ENCODE measurements at places on chromosomes 7 and 10.

- no peak for DNase-seq
Observed at GRCh38 chr10:61343796-61344195, 109.4 kb downstream of the TMEM26 start.

DNA sequence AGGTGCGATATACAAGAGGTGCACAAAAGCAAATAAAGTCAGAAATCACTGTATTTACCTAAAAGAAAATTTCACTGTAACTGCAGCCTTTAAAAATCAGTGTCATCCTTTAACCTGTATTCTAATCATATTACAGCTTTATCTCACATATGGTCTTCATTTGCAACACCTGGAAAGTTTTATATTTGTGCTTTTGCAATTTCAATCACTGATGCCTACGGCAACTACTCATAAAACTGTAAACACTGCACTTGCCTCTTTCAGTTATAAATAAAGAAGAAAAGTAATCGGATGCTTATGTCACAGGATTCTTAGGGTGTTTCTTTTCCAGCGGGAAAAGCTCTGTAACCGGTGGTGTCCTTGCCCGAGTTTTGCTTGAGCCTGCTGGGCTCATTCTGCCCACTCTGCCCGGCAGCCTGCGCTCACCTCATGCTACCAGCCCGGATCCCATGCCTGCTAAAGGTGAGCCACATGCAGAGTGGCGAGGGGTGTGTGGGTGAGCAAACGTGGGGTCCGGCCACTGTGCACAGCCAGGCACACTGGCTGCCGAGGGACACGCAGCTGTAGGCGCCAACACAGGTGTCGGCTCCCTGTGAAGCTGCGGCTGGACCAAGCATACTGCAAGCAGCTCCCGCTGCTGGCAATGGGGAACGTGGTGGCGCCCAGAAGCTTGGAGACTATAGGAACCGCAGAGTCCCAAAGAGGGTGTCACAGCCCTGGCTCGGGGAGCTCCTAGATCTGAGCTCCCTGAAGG is 56.3 kb upstream of the ABCB5 start:
- no peak for DNase-seq

GRCh38 chr7:134992626-134993179 is 6.4 kb downstream of the AGBL3 start:
- DNase-seq, result no peak

DNA sequence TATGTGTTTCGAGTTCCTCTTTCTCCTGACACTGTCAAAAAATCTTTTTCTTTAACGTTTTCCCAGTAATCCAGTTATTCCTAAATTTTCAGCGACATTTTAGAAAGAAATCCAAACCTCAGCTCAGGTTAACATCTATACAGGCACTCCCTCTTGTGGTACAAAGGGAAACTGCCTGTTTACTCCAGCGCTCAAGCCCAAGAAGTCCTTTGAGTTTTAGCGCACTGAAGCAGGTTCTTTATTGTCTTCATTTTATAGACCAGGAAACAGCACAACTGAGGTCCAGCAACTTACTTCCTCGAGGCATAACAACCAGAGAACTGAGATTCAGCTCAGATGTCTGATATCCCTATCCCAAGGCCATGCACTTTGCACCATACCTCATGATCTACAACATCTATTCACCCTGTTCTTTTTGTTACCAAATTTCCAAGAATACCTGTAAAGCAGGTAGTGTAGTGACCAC is 287.2 kb upstream of the MKLN1 start:
- DNase-seq, result peak; percentile 75

- no peak for DNase-seq
Observed at GRCh38 chr10:108597657-108598319, 1325.5 kb downstream of the XPNPEP1 start.

DNA sequence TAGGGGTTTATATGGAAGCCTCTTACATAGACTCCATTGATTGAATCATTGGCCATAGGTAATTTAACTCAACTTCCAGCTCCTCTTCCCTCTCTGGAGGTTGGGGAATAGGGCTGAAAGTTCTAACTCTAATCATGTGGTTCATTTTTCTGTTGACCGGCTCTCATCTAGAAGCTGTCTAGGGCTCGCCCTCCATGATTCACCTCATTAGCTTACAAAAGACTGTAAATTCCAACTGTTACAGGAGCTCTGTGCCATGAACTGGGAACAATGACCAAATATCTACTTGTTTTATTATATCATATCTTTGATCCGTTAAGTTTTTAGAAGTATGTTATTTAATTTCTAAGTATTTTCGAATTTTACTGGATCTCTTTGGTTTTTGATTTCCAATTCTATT is 263.0 kb downstream of the TCF7L2 start:
- DNase-seq, result peak; percentile 36

DNA sequence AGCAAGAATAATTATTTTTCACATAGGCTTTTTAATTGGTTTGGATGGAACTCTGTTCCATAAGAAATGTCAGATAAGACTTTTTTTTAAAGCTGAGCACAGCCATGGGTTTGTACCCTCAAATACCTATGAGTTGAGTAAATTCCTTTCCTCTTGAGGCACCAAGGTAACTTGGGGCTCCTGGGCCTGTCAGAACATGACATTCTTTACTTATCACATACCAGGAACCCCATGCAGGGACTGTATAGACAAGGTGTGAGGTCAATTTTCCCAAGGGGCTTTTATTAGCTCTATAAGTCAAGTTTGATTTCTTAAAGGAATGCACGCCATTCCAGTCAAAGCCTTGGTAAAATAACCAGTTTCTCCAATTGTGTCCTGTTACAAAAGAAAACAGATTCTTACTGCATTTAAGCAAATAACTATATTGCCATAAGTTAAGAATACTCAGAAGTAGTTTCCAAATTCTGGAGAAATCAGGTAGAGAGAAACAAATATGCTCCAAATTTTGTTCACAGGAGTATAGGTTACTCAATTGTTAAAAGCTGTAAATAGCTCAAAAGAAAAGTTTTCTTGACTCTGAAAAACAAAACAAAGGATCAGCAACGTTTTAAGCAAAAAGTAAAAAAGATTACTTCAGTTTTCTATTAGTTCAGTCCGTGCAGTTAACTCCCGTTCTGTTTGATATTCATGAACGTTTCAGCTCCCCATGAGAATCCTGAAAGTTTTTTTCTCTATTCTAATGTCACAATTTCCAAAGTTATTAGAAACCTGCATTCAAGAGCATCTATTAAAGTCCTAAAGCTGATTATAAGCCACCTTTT is 167.5 kb upstream of the NAMPT start:
- DNase-seq, result peak; percentile 52

DNA sequence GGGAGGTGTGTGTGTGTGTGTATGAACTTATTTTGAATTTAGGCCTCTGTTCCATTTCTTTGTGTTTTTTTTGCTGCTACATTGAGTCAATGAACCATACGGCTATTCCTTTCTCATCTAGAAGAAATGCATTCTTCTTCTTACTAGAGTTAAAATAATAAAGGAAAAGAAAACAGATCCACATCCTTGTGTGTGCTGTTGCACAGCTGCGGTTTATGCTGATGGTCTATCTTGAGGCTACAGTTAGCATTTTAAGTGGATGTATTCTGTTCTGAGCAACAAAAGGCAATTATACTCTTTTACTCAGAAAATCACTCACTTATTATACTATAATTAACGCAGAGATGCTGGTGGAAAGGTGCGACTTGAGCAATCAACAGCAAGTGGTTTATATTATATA is 615.0 kb upstream of the MBL2 start:
- DNase-seq, result no peak

DNA sequence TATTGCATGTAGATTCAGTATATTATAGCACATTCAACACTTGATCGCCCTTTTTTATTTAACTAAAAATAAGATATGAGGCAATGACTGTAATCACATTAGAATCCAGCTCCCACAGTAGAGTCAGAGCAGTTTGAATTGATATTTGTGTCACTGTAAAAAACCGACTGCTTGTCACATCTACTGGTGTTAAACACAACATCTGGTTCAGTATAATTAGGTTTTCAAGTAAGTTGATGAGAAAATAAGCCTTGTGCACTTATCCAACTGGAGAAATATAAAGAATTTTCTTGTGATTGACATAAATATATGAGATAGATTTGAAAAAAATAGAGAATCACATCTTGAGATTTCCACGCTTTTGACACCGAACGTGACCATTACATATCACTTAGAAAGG is 69.0 kb downstream of the CHRM2 start:
- no peak for DNase-seq

- DNase-seq, result no peak
Observed at GRCh38 chr7:150751702-150752101, 14.5 kb downstream of the GIMAP5 start.

GRCh38 chr7:132697003-132697402 is 120.7 kb upstream of the PLXNA4 start:
- no peak for DNase-seq

GRCh38 chr10:5547931-5548660 is 23.3 kb downstream of the CALML3 start:
- peak; percentile 79 for DNase-seq

- DNase-seq, result no peak
Observed at GRCh38 chr7:132446666-132447278, 129.5 kb downstream of the PLXNA4 start.

- no peak for DNase-seq
Observed at GRCh38 chr7:2482725-2483451, 6.7 kb upstream of the GRIFIN start.

DNA sequence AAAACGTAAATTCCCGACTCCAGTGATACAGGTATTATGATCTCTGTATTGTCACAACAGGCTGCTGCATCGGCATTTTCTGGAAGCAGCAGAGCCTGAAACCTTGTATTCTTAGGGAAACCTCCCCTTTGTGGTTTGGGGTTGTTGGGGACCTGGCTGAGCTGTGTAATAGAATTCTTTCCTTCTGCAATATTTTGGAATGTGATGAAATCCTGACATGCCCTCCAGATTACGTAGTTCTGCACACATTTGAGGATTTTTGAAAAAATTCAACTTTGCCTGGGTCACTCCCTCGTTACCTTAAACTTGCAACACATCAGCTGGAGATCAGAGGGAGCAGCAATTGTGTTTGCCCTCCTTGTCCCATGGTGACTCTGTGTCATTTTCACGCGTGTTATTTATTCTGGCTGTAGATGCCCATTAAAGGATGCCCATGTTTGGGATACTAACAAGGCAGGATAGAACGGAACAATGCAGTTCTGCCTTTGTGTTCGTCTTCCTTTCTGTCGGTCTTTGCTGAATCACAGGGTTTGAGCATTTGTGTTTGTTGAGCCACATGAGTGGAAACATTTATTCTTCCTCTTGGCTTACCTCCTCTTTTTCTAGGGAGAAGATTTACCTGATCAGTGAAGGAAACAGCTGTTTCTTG is 181.7 kb downstream of the TCF7L2 start:
- DNase-seq, result peak; percentile 51

DNA sequence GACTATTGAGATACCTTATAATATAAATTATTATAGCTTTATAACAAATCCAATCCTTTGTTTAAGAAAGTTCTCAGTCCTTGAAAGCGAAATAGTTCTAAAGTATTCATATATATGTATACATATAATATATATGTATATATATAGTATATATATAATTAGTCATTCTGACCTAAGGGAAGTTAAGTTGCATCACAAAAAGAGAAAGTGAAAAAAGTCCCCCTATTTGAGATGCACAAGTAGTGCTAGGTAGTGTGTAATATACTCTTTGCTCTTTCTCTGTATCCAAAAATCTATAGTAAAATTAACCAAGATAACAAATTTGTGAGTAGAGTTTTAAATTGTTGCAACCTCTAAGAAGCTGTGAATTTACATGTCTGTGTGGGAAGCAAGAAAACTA is 13.3 kb upstream of the IFIT1B start:
- no peak for DNase-seq

DNA sequence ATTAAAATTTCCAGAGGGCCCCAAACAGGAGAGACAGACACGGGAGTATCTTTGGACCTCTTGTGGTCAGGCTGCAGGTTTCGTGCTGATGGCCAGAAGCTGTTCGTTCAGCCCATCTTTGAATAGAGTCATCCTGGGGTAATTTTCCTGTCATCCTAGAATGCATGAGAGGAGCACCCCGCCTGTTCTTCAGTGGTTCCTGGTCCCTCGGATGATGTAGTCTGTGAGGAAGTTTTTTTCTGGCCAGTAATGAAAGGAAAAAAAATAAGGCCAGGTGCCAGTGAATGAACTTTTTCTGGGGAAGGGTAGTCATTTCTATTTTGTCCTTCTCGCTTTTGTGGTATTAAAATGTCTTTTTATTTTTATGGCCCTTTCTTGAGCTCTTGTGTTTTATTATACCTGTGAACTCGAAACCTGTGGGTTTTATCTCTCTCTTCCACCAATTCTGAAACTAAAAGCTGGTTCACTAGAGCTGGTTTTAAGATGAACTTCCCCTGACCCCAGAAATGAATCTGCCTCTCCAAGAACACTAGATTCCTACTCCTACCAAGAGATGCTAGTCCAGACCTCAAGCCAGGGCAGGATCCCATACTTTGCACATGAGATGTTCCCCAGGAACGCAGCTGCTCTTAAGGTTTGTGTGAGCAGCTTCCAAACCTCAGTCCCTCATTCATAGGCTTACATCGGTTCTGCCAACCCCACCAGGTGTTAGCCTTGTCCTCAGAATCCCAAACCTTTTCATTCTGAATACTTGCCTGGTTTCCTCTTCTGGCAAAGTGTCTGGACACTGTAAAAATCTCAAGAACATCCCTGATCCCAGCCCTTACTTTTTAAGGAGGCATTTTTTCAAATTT is 15.4 kb upstream of the MEST start:
- DNase-seq, result no peak

DNA sequence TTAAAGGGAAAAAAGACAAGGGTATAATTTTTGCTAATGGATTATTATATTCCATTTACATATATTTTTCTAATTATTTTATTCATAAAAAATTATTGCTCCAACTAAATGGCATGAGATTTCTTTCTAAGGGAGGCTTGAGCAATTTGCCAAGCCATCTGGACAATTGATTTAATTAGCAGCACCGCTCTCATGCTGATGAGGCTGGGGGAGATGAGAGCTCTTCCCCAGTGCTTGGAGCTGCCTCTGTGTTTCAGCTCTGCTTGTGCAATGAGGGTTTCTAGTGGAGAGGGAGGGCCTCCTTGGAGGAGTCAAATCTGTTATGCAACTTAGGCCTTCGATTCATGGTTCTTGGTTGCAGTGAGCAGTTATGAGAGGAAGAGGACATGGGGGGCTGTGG is 574.3 kb downstream of the TCERG1L start:
- no peak for DNase-seq

DNA sequence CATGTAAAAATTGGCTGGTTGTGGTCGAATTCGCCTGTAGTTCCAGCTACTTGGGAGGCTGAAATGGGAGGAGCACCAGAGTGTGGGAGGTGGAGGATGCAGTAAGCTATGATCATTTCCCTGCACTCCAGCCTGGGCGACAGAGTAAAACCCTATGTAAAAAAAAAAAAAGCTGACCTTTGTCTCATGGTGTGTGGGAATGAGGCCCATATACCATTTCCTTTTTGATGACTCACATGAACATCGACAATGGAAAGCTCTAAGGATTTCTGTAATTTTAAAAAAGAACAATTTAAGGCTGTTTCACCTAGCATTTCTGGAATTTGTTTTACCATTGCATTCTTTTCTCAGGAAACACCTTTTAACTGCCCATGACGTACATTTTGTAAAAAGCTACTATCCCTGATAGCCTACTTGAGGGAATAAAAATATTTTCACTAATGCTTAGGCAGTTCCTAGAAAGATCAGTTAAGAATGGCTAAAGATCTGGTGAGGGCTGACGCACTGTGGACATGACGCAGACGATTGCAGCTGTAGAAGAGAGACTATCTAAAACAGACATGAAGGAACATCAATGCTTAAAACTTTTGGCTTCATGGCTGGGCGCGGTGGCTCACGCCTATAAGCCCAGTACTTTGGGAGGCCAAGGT is 400.6 kb upstream of the IGFBP3 start:
- no peak for DNase-seq
